Placental pericyte (primary cell): ENCODE measurements at places on chromosomes 16 and 17. TPM values are rescaled to one million over a fixed set of nuclear protein-coding genes. Genes with fewer than 3 reads are reported as not detected.

The SNRNP25 gene
- total RNA-seq: 10.7 and 17.3 TPM in 2 replicates

The GGA3 gene
- 19.7 and 23.0 TPM in 2 replicates for total RNA-seq

The CBX1 gene
- 23.6 and 38.7 TPM in 2 replicates for total RNA-seq

The TPSB2 gene
- total RNA-seq: not detected in 2 replicates

The GDPD1 gene
- total RNA-seq: 0.57 and 3.1 TPM in 2 replicates

The ABCC6 gene
- total RNA-seq: 0.29 and 0.44 TPM in 2 replicates

The SEPTIN1 gene
- not detected in 2 replicates for total RNA-seq

The CDRT15 gene
- not detected in 2 replicates for total RNA-seq

The EPOP gene
- total RNA-seq: 0.86 and 0.88 TPM in 2 replicates

The ZP2 gene
- not detected in 2 replicates for total RNA-seq

The PRSS27 gene
- 0.57 and 0.66 TPM in 2 replicates for total RNA-seq

The STH gene
- not detected in 2 replicates for total RNA-seq

The PRKCA gene
- total RNA-seq: 31.2 and 34.1 TPM in 2 replicates

The KRT36 gene
- 0.22 TPM in 1 of 2 replicates, not detected in the other for total RNA-seq

The TBC1D26 gene
- not detected in 2 replicates for total RNA-seq

The PABPN1L gene
- total RNA-seq: not detected in 2 replicates

The BCL6B gene
- under 0.01 TPM in 1 of 2 replicates, not detected in the other for total RNA-seq

The SPN gene
- not detected in 2 replicates for total RNA-seq

The CDH5 gene
- total RNA-seq: 0.57 TPM in 1 of 2 replicates, not detected in the other

The LDHD gene
- 0.29 and 1.5 TPM in 2 replicates for total RNA-seq

The LPO gene
- total RNA-seq: 0.22 TPM in 1 of 2 replicates, not detected in the other

The TEX14 gene
- total RNA-seq: not detected in 2 replicates

The PLD6 gene
- 3.4 and 4.8 TPM in 2 replicates for total RNA-seq

The PYCARD gene
- total RNA-seq: 50.4 and 56.2 TPM in 2 replicates

The MT1F gene
- not detected in 2 replicates for total RNA-seq
